M059J (cell line): ENCODE measurements at places on chromosomes 12 and 14. TPM values are rescaled to one million over a fixed set of nuclear protein-coding genes. Genes with fewer than 3 reads are reported as not detected.

Gene C12orf60
- 0.69 and 2.0 TPM in 2 replicates for total RNA-seq

Gene TMEM119
- 0.05 TPM in 1 of 2 replicates, not detected in the other for total RNA-seq

DNA sequence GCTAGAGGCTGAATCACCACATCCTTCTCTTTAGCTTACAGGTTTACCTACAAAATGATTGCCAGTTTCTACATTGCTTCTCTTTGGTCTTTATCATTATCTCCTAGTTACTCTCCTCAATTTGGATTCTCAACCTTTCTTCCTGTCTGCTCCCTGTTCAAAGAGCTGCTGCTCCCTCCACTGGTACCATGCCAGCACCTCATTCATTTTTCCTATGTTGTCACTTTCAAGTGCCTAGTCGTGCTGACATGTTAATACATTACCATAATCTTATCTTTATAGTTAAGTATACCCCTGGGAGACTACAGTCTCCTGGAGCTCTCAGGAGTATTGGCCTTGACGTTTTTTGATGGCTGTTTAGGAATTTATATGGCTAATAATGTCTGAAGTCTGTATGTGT is 14.2 kb downstream of the FRS2 start:
- DNase-seq = no peak

DNA sequence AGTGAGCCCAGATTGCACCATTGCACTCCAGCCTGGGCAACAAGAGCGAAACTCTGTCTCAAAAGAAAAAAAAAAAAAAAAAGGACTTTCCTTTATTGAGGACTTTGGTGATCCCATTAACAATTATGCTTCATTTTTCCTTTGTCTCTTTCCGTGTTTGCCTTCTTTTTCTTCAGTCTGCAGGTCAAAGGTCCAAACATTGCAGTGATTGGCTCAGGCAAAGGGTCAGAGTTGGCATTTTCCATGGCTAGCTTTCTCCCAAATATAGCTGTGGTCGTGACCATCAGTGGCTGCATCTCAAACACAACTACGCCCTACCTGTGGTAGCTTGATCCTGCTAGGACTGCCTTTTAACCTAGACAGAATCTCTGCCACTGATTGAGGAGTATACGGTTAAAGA is 7.0 kb upstream of the DNAL1 start:
- no peak for DNase-seq

GRCh38 chr12:13566292-13566691 is 369.8 kb downstream of the EMP1 start:
- DNase-seq = no peak
